ENCODE measurements at places on chromosomes 11 and 22. TPM values are rescaled to one million over a fixed set of nuclear protein-coding genes. Genes with fewer than 3 reads are reported as not detected.

GRCh38 chr11:43547889-43548381, 132.6 kb upstream of the HSD17B12 start:
- no peaks in the 10 kb centered on the region for H3K27me3 ChIP-seq

DNA sequence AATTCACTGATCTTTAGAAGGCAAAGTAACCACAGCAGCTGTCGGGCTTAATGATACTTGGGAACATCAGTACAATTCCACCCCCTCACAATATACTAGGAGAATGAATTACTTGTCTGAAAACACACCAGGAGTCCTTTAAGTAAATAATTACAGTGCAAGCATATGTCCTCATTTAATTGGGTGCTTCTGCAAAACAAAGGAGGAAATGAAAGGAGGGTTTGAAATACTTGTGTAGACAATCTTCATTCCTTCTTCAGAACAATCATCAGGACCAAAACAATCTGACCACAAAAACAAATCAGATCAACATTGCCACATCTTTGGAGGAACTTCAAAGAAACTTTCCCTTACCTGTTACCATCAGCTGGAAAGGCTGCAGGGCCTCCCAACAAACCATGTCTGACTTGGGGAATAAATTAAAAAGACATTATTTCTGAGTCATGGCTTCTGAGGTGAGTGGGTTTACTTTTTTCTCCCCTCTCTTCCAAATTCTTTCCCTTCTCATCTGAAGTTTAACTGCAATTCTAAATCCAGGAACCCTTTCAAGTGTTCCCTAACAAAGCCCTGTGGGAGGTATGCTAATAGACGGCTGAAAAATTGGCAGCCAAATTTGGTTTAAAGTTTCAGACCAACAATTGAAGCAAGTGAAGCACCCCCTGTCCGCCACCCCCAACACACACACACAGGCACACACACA, 12.5 kb upstream of the CCDC117 start:
- no peaks in the 10 kb centered on the region for H3K36me3 ChIP-seq
- DNase-seq, result no peak
- H3K4me1 ChIP-seq, result peaks cover 10% of the 10 kb centered on the region
- H3K27ac ChIP-seq, result peak overlapping the region; percentile 7
- H3K4me3 ChIP-seq, result no peak overlapping the region

TEX12 gene
- total RNA-seq, result not detected

DNA sequence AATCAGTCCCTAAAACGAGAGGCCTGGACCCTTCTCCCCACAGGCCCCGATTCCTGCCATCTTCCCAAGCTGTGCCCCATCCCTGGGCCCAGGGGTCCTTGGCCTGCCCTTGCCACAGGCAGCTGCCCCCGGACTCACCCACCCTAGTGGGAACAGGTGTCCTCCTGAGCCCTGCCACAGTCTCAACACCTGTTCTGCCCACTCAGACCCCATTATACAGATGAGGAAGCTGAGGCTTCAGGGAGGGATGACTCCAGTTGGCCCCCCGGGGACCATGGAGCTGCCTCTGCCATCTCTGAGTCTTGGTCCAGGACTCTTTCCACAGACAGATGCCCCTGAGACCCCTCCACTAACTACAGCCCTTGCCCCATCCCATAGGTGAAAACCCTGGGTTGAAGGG, 15.9 kb downstream of the MYBPC3 start:
- no peaks in the 10 kb centered on the region for H3K27me3 ChIP-seq
- H3K4me3 ChIP-seq, result no peak overlapping the region
- no peak for DNase-seq

OR8D1 gene
- total RNA-seq, result not detected

PRMT3 gene
- total RNA-seq, result 40.3 TPM

CCDC188 gene
- total RNA-seq, result 2.1 TPM

GRCh38 chr11:65809496-65809895, 22.6 kb downstream of the OVOL1 start:
- H3K27me3 ChIP-seq, result no peaks in the 10 kb centered on the region
- H3K4me3 ChIP-seq, result no peak overlapping the region
- no peak for DNase-seq
- no peaks in the 10 kb centered on the region for H3K36me3 ChIP-seq
- no peaks in the 10 kb centered on the region for H3K4me1 ChIP-seq
- H3K27ac ChIP-seq, result no peak overlapping the region

DNA sequence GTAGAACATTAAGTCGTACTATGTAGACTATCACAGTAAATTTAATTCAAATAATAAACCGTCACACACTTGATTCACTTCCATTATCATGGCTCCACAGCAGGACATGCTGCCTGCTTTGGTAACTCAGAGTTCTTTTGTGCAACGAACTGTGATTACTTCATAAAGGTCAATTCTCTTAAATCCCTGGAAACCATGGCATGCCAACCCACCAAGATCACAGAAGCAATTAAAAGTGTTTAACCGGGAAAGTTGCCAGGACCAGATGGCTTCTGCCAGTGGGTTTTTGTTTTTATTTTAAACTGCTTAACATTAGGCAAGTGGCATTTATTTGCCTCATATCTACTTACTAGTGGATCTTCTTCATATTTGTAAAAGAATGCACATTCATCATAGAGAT, 1162.1 kb downstream of the DLG2 start:
- H3K27ac ChIP-seq, result no peak overlapping the region
- H3K36me3 ChIP-seq, result no peaks in the 10 kb centered on the region
- H3K27me3 ChIP-seq, result no peaks in the 10 kb centered on the region
- peak; percentile 72 for DNase-seq
- H3K4me3 ChIP-seq, result no peak overlapping the region
- peaks cover 6% of the 10 kb centered on the region for H3K4me1 ChIP-seq

GRCh38 chr11:30583476-30584280, 2.5 kb downstream of the MPPED2 start:
- no peaks in the 10 kb centered on the region for H3K27me3 ChIP-seq
- peak overlapping the region; percentile 79 for H3K4me3 ChIP-seq
- peak; percentile 72 for DNase-seq
- H3K27ac ChIP-seq, result peak overlapping the region; percentile 97

Measured in thyroid gland (tissue), 4 donors.